ENCODE measurements at places on chromosomes 1 and 21. TPM values are rescaled to one million over a fixed set of nuclear protein-coding genes. Genes with fewer than 3 reads are reported as not detected.

GRCh38 chr1:236064674-236065508, at the start of gene NID1:
TSS of gene NID1 (minus strand) at chr1:236065090. CDS start at chr1:236065079, 11 bp downstream.
- DNase-seq: peak; percentile 76

DNA sequence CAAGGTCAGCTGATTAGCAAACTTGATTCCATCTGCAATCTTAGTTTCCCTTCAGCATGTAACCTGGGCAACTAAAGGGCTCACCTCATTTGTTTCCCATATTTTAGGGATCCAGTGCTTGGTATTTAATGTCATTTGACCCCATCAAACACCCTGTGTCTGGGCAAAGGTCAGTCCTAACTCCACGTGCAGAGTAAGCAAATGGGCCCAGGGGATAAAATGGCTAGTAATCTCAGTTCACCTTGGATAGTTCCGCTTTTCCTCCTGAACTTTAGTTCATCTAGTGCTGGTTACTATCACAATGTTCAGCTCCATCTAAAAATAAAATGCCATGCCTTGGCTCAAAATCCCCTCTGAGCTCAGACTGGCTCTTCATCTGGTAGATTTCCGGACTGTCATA, 19.5 kb downstream of the PRKAB2 start:
- no peak for DNase-seq

DNA sequence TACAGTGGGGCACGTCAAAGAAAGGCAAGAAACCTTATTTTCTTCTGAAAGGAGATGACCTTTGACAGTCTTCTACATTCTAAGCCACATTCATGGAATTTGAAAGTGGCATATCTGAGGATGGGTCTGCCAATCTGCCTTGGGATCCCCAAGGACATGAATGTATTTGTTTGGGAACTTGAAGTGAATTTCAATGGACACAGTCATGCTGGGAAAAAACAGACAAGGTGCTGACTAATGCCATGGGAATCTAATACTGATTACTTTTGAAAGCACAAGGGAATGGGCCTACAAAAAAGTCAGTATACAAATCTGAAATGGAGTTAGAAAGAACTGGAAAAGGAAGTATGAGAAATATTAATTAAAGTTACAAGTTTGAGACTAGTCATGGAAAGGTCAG, 128.8 kb downstream of the KCNJ6 start:
- DNase-seq: no peak

GRCh38 chr1:173355281-173356031, 121.7 kb upstream of the PRDX6 start:
- DNase-seq: no peak

- DNase-seq: no peak
Measured at GRCh38 chr21:24903994-24904635, 703.2 kb downstream of the MRPL39 start.

- no peak for DNase-seq
Measured at GRCh38 chr1:9505143-9505542, 34.1 kb upstream of the SLC25A33 start.

- DNase-seq: no peak
Measured at GRCh38 chr1:25747046-25747719, 52.8 kb upstream of the SELENON start.

DNA sequence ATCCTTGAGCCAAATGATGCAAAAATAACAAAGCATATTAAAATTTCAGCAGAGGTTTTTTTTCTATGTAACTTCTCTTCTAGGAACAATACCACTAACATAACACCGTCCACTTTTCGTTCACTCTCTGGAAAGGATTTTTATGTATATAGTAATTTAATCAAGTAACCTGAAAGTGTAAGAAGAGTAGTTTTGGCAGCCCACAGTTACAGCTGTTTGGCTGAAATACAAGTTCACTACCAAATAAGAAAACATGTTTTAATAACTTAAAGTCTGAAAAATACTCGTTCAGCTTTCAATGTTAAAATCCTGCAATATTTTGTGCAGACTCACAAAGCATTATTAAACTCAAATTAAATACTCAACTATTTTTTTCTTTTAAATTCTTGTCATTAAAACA, 896.8 kb upstream of the ADGRL4 start:
- no peak for DNase-seq

DNA sequence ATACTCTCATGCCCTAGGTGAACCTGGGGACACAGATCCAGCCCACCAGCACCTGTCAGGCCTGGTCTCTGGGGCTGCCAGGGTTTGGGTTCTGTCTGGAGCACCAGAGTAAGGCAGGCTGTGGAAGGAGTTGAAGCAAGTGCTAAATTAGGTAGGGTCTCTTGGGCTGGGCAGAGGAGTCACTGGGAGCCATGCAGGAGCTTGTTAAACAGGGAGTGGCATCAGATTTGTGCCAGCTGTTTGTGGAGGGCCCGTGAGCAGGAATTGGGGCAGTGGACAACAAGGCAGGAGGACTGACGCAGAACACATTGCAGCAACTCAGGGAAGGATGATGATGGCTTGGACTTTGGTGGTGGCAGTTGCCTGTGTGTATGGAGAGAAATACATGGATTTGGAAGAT, 56.3 kb downstream of the PTPRF start:
- no peak for DNase-seq

DNA sequence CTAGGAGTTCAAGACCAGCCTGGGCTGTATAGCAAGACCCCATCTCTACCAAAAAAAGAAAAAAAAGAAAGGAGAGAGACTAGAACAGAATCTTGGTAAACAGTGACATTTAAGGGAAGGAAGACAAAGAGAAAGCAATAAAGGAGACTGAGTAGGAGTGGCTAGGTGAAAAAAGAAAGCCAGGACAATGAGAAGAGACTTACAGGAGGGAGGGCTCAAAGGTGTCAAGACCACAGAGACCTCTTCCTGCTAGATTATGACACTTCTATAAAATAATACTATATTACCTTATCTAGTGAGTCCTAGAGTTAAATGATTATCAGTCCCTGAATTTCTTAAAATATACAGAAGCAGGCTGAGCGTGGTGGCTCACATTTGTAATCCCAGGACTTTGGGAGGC, 10.1 kb upstream of the EPRS1 start:
- DNase-seq: no peak

- DNase-seq: peak; percentile 72
Measured at GRCh38 chr1:203286161-203286984, 18.9 kb upstream of the BTG2 start.

The OR6N1 gene
- total RNA-seq: not detected

The FAAH gene
- 130 TPM for total RNA-seq

The BEND5 gene
- 2.1 TPM for total RNA-seq

The CLCNKB gene
- not detected for total RNA-seq

The LAMTOR5 gene
- 108 TPM for total RNA-seq

The TSSK3 gene
- 1.8 TPM for total RNA-seq

The APP gene
- total RNA-seq: 579 TPM

The KHDC4 gene
- total RNA-seq: 59.5 TPM
